ENCODE measurements at places on chromosomes 11 and 22.

DNA sequence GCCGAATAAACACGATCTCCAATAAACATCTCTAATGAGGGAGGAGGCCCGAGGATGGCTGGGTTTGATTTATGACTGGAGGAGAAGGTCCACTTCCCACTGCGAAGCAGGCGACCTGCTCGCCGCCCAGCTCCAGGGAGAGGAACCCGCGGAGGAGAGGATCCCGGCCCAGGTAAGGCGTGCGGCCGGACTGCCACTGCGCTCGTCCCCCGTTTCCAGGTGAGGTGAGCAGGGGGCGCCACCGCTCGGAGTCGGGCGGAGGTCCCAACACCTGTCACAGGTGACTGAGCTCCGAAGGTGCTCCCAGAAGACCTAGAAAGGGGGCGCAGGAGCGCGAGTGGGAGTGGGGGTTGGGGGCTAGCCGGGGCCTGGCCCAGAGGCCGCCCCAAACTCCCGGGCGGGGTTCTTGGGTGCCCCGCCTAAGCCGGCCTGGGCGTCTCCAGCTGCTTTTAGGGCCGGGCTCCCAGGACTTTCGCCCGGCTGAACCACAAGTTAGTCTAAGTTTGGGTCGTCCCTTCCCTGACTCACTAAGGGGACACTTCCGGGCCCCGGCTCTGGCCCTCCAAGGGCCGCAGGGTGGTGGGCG is 5.4 kb upstream of the PAX6 start:
- no peak for DNase-seq

GRCh38 chr22:46042786-46043185 is 65.8 kb upstream of the WNT7B start:
- no peak for DNase-seq

GRCh38 chr11:68469642-68470041 is 9.1 kb downstream of the PPP6R3 start:
- DNase-seq: no peak

GRCh38 chr22:49849161-49850020 is 4.3 kb upstream of the ZBED4 start:
- DNase-seq: no peak

- DNase-seq: no peak
Measured at GRCh38 chr22:35663371-35663770, 15.1 kb downstream of the APOL6 start.

DNA sequence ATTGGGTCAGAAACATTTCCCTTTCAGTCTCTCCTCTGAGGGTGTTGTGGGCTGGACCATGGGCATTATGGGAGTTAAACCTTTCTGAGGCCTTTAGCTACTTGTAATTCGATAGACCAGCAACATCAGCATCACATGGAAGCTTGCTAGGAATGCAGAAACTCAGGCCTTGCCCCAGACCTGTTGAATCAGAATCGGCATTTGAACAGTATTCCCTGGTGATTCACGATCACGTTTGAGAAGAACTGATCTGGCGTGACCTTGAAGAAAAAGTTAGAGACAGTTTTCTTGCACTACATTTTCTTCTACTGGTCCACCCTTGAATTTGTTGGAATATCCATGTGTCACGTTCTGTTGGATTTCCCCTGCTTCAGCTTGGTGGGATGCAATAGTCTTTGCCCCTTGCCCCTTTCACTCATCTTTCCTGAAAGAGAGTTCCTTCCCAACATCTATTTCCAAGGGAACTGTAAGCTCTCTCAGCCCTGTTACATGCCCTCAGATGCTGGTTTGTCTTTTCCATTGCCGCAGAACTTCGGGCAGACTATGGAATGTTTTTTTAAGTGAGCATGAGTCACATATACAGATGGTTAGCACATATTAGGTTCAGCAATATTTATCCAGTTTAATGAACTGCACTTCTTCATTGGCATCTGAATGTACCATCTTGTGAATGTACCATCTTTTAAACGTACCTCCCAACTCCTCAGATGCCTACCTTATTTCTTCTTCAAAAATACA is 23.9 kb downstream of the EHF start:
- DNase-seq: no peak

All from activated CD4-positive, alpha-beta T cell treated with anti-CD3 and anti-CD28 coated beads for 24 hours (primary cell).